Muscle of arm (tissue), 14 donors: ENCODE measurements at places on chromosomes 2 and 18. TPM values are rescaled to one million over a fixed set of nuclear protein-coding genes. Genes with fewer than 3 reads are reported as not detected.
A peak's percentile ranks its signal among the peaks of the same experiment; 100 is the strongest.

- DNase-seq, result no peak
Measured at GRCh38 chr2:9655441-9656269, 24.9 kb upstream of the YWHAQ start.

DNA sequence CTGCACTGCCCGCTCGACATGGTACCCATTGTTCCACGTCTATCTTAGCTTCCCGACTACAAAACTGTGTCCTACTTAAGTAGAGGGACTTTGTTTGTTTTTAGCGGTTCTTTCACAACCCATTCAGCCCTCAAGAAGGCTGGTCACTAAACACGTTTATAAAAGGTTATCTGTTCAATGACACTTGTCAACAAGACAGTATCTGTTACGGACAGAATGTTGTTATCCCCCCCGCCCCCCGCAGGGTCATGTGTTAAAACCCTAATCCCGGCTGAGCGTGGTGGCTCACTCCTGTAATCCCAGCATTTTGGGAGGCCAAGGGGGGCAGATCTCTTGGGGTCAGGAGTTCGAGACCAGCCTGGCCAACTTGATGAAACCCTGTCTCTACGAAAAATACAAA is 40.4 kb upstream of the CREG2 start:
- no peak for DNase-seq

GRCh38 chr2:46194856-46195255 is 102.4 kb upstream of the EPAS1 start:
- no peak for DNase-seq

GRCh38 chr2:152447897-152448296 is 112.9 kb downstream of the FMNL2 start:
- DNase-seq, result no peak

- DNase-seq, result peak; percentile 54
Measured at GRCh38 chr18:9416563-9417072, 58.7 kb upstream of the RALBP1 start.

MYOM1 gene
- polyA plus RNA-seq, result 883 TPM

GRCh38 chr2:140567734-140568133 is 1563.1 kb downstream of the LRP1B start:
- DNase-seq, result no peak

- no peak for DNase-seq
Measured at GRCh38 chr2:110221938-110222337, 9.6 kb upstream of the MTLN start.

LBX2 gene
- 0.48 TPM for polyA plus RNA-seq

DNA sequence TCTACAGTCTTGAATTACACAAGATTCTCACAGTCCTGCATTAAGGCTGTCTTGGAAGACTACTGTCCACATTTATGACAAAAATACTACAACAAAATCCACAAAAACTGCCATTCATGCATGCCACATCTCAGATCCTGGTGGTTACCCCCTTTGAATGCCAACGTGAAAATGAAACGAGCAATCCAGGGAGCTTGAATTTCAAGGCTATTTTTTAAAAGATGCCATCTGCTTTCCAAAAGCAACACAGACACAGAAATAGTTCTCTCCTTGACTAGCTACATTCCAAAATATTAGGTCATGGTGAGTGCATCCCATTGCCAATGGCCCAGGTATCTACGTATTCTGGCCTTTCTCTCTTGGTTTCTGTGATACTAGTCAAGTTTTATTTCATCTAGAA is 36.3 kb downstream of the IRS1 start:
- DNase-seq, result no peak

GRCh38 chr2:61090386-61090921 is 24.8 kb downstream of the SANBR start:
- DNase-seq, result no peak

DNA sequence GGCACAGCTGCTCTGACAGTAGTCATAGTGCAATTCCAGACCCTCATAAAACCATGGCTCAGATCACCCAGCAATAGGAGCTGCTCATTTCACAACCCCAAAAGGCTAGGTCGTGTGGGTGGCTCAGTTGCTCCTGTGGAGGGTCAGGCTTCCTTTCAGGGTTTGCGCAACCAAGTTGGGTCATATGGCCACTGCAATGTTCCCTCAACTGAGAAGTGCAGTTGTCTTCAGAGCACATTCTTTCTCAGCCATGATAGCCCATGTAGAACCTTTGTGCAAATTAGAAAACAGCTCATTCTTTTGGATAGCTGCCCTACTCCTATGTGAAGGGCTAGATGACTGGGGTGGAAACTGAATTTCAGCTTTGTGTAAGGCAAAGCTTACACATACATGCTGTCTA is 3.2 kb downstream of the SERPINB13 start:
- no peak for DNase-seq

DHRS9 gene
- polyA plus RNA-seq, result 0.93 TPM

DNA sequence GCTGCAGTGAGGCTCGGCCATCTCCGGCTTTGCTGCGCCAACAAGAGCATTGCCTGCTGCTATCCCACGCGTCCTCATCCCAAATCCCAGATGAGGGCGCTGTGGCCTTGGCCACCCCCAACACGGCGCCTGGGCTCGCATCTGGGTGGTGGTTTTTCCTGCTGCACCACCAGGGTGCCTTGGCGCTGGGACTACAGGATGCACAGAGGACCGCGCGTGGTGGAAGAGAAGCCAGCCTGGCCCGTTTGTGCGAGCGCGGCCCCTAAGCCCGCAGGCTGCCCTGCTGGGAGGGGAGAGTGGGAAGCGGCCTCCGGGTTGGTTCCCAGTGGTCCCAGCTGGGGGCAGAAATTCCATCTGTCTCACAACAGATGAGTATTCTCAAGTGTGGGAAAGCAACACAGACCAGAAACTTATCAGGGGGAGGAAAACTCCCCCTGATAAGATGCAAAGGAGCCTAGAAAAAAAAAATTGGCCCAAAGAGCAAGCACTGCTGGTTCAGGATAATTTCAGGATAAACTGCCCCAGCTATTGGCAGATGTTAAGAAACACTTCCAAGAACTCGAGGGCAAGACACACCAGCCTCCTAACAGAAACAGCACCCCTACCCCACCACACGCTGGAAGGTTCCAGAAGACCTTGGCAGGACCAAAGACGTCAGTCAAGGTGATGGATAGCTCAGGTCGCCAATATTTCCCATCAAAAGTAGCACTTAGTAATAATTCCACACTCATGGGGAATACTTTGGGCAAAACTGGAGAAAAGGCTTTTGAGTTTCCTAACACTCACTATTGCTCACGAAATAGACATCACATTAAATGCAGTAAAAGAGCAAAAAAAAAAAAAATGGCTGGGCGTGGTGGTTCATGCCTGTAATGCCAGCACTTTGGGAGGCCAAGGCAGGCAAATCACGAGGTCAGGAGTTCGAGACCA is 152.1 kb downstream of the PXDN start:
- peak; percentile 54 for DNase-seq

DPP10 gene
- 0.67 TPM for polyA plus RNA-seq

- no peak for DNase-seq
Measured at GRCh38 chr2:24860631-24861030, 59.4 kb downstream of the ADCY3 start.

GRCh38 chr2:167134381-167135072 is 246.2 kb downstream of the XIRP2 start:
- no peak for DNase-seq

XIRP2 gene
- 165 TPM for polyA plus RNA-seq

GRCh38 chr2:168087401-168087800 is 160.0 kb downstream of the STK39 start:
- DNase-seq, result no peak

- no peak for DNase-seq
Measured at GRCh38 chr2:186542002-186542401, 47.9 kb upstream of the ITGAV start.

DNA sequence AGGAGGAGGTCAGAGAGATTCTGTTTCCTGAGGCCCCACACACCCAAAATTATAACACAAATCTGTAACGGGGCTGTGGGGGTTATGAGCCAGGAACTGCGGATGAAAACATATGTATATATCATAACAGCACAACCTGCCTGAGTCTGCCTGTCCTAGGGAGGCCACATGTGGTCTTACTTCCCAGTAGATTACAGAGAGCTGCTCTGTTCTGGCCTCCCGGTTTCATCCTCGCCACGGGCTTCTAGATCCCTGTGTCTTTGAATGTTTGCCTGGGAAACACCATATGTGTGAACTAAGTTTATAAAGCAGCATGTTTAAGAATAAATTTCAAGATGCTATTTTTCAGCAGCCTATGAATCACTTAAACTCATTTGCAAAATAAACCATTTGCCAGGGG is 124.0 kb downstream of the TMEM200C start:
- DNase-seq, result no peak

- peak; percentile 13 for DNase-seq
Measured at GRCh38 chr18:35635170-35635569, 53.6 kb downstream of the GALNT1 start.

GRCh38 chr2:134429886-134430285 is 176.0 kb downstream of the MGAT5 start:
- DNase-seq, result no peak

TRIM43 gene
- polyA plus RNA-seq, result not detected

PROM2 gene
- polyA plus RNA-seq, result 2.8 TPM

UNC80 gene
- 2.7 TPM for polyA plus RNA-seq

DNA sequence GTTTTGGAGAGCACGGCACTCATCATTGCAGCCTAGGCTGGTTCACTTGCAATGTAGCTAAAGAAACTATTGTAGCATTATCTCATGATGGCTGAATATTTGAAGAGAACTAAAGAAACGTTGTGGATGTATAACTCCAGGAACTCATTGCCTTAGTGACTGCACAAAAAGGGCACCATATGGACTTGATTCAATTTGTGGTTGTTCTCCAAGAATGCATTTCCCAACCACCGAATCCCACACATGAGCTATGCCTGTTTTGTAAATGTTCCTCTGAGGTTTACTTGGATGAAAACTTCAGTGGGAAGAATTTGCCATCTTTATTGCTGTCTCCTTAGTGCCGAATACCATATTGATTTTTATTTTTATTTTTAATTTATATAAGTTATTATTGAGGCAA is 43.5 kb downstream of the DOK6 start:
- no peak for DNase-seq

GRCh38 chr18:79208906-79209305 is 139.7 kb downstream of the ATP9B start:
- no peak for DNase-seq

GPC1 gene
- polyA plus RNA-seq, result 145 TPM

RNU2-63P gene
- not detected for polyA plus RNA-seq
